ENCODE measurements at places on chromosomes 16 and 17.
A peak's percentile ranks its signal among the peaks of the same experiment; 100 is the strongest.

GRCh38 chr17:63082273-63082861 is 116.3 kb downstream of the TANC2 start:
- DNase-seq: peak; percentile 3

- no peak for DNase-seq
Measured at GRCh38 chr17:82737967-82738877, 2.8 kb downstream of the FN3K start.

DNA sequence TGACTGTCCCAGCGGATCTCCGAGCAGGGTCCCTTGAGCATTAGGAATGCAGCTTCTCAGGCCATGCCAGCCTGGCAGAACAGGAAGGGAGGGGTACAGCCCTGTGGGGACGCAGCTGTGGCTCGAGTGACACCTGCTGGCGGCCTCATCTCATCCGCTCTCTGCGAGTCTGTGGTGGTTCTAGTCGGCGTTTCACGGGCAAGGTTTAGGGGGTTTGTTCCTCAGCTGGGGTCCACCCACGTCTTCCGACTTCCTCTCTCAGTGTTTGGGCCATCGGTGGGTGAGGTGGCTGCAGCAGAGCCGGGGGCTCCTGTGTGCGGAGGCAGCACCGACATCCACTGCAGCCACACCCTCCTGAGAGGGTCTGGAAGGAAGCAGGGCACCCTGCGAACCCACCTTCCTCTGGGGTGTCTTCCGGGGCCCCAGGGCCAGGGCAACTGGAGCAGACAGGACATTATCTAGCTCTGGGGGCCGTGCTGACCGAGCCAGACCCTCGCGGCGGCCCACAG is 33.3 kb downstream of the JPH3 start:
- DNase-seq: peak; percentile 68

GRCh38 chr16:79605999-79606398 is 5.5 kb upstream of the MAF start:
- DNase-seq: no peak

DNA sequence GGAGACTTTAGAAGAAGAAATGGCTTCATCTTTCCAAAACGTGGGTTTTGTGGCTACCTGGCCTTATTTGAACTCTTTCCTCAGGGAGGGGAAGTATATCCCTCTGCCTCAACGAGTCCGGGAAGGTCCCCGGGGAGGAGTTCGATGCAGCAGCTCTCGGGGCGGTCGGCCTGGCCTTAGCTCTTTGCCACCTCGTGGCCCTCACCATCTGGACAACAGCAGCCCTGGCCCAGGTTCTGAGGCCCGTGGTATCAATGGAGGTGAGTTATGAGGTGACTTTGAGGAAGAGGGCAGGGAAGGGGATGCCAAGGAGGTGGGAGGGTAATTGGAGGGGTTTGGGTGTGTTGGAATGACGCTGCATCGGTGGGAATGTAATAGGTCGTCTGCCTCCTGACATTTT is 7.7 kb downstream of the ATXN2L start:
- no peak for DNase-seq

- peak; percentile 40 for DNase-seq
Measured at GRCh38 chr16:67936124-67936879, at the start of gene PSMB10. PSMB10 (minus strand) TSS chr16:67936850; CDS start chr16:67936749, 101 bp downstream.

- DNase-seq: no peak
Measured at GRCh38 chr16:68492543-68493411, 44.5 kb upstream of the SMPD3 start.

GRCh38 chr17:82528484-82529265 is 9.1 kb downstream of the FOXK2 start:
- DNase-seq: peak; percentile 86

GRCh38 chr16:53156516-53156915 is 101.7 kb downstream of the CHD9 start:
- no peak for DNase-seq

DNA sequence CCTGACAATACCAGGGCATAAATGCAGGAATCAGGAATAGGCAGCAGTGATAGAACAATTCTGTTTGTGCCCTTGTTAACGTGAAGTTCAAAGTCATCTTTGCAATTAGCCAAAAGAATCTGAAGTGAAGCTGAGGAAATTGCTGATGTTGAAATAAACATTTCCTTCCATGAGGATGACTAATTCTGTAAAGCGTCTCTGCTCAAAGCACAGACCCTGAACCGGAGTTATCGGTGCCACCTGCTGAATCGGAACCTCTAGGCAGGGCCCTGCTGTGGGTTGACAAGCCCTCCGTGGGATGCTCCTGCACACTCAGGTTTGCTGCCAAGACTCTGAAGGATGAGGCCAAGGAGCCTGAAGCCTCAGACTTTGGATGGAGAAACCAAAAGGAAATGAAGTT is 37.0 kb upstream of the CDH1 start:
- DNase-seq: no peak

- no peak for DNase-seq
Measured at GRCh38 chr16:86498671-86499439, 11.5 kb upstream of the FOXF1 start.

- DNase-seq: no peak
Measured at GRCh38 chr17:21248500-21248899, 4.7 kb downstream of the NATD1 start.

GRCh38 chr17:2723997-2724783 is 12.6 kb upstream of the CLUH start:
- DNase-seq: no peak

DNA sequence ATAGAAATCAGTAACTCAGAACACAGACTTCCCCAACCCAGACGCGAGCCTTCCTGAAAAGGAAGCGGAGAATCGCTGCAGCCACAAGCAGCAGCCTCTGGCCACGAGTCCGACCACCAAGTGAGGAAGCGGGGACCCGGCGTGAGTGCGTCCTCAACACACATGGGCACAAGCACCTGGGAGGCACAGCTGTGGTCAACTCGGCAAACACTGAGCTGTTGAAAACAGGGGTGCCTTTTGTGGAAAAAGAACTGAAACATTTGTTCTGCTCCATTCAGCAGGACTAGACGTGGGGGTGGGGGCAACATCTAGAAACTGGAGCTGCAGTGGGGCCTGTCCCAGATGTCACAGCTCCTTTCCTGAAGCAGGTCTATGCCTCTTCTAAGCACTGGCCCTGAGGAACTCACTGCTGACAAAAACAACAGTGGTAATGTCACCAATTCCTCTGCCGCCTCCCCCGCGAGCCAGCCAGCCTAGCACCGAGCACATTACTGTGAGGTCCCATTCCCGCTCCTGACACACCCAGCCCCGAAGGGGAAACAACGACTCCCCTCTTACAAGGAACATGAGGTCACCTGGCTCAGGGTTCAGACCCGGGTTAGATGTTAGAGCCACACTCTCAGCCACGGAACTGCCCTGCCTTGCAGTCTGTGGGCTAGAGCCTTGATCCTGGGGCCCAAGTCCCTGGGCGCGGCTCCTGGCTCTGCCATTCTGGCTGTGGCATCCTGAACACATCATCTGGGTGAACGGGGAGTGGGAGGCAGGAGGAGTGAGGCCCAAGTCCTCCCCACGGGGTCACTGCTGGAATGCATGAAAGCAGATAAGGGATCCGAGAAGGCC is 29.0 kb downstream of the KDM8 start:
- DNase-seq: no peak

DNA sequence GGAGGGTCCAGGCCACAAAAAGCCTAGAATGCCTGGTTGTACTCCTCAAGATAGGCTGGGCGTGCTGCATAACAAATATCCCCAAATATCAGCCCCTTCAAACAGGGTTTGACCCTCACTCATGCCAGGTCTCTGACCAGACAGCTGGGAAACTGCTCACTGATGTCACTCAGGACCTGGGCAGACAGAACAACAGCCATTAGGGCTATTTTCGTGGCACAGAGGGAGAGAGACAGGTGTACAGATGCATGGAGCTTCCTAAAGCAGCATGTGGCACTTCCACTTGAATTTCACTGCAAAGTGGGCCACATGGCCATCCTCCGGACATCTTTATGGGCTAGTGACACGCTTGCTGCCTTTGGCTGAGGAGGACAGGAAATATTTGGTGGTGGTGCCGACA is 73.1 kb downstream of the SREBF1 start:
- DNase-seq: no peak

GRCh38 chr16:57639172-57639887 is 10.9 kb downstream of the ADGRG1 start:
- peak; percentile 26 for DNase-seq

- peak; percentile 10 for DNase-seq
Measured at GRCh38 chr17:57121308-57122042, 36.4 kb downstream of the AKAP1 start.

- DNase-seq: peak; percentile 78
Measured at GRCh38 chr17:50026837-50027171, 29.1 kb upstream of the ITGA3 start.

DNA sequence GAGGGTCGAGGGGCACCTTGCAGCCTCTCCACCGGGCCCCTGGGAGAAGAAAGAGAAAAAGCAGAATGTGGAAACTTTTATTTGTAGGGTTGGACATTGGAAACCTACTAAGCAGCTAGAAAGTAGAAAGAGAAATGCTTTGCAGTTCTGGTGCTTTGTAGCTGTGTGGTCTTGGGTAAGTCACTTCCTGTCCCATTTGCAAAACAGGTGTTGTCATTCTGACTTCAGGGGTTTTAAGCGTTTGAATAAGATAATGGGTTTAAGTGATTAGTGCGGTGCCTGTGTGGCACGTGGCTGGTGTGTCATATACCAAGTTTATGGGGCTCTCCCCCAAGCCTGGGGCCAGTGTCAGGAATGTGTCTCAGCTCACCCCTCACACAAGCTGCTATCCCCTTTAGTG is 1.6 kb downstream of the CA4 start:
- DNase-seq: no peak

- peak; percentile 69 for DNase-seq
Measured at GRCh38 chr17:8162233-8162996, at the start of gene VAMP2. VAMP2 (minus strand) TSS chr17:8162948; CDS start chr17:8162879, 69 bp downstream.

DNA sequence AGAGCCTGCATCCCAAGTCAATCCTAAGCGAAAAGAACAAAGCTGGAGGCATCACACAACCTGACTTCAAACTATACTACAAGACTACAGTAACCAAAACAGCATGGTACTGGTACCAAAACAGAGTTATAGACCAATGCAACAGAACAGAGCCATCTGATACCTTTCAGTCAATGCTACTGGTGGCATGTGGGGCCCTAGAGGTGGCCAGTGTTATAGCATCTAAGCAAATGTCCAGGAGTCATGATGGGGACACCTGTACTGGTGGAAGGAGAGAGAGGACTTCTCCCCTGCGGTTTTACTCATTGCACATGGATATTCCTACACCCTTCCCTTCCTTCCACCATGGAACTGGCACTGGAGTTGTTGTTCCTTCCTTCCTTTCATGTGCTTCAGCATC is 6.0 kb upstream of the ASIC2 start:
- DNase-seq: no peak

DNA sequence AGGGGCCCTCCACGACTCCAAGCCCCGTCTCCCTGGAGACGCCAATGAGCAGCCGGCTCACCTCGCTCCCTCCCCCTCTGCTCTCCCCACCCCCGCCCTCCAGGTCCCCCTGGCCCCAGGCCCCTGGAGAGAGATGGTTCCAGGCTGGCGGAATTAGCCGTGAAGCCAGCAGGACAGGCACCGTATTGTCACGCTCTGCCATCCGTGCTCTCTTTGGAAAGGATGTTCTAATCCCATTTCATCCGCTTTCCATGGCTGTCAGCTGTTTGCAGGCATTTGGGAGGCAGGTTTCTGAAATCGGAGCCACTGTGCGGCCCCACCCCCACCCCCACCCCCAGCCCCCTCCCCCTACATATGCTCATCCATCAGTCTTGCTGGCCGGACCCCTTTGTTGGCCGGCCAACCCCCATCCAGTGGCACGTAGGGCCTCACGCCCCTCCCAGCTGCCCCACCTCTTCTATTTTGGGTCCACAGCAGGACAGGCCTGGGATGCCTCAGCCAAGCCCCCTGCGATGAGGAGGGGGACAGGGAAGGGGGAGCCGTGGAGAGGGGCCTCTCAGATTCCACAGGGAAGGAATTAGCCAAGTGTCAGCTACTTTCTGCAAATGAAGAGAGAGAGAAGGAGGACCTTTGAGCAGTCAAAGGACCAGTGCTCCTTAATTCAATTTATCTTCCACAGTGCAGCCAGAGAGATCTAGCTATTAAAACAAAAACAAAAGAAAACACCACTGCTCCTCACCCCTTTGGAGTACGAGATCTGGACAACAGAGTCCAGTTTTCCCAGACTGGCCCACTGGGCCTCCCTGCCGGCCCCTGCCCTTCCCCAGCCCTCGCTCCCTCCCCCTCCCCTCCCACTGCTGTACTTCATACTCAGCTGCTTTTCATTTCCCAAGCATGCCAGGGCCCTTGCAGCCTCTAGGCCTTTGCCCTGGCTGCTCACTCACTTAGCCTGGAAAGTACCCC is 30.7 kb downstream of the SDK2 start:
- no peak for DNase-seq

- no peak for DNase-seq
Measured at GRCh38 chr17:61517843-61518606, 65.8 kb downstream of the TBX4 start.

DNA sequence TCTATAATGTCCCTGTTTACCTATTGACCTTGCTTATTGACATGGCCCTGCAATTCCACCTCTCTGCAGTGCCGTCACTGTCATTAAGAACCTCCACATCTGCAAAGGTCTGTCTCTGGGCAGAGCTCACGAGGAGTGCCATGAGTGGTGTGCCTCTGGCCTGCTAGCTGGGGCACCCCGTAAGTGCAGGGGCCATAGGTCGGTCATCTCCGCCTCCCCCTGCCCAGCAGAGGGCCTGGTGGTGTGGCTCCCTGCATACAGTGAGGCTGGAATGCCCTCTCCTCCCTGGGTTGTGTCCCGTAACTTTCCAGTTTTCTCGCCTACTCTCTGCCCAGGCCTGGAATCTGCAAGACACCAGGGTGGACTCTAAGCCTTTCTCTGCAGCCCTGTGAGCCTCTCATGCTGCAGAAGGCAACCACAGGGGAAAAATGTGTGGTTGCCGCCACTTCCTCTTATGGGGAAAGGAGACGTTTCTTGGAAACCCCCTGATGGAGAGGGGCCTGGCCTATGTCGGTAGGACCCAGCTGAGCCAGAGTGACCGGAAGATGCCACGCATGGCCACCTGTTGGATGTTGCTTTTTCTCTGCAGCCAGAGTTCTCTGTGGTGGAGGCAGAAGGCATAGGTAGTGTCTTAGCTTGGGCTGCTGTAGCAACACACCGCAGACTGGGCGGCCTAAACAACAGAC is 2.7 kb upstream of the SNX20 start:
- no peak for DNase-seq

GRCh38 chr16:53449816-53450517 is 15.7 kb downstream of the RBL2 start:
- DNase-seq: no peak

- DNase-seq: no peak
Measured at GRCh38 chr16:47731252-47731651, 270.1 kb downstream of the PHKB start.

DNA sequence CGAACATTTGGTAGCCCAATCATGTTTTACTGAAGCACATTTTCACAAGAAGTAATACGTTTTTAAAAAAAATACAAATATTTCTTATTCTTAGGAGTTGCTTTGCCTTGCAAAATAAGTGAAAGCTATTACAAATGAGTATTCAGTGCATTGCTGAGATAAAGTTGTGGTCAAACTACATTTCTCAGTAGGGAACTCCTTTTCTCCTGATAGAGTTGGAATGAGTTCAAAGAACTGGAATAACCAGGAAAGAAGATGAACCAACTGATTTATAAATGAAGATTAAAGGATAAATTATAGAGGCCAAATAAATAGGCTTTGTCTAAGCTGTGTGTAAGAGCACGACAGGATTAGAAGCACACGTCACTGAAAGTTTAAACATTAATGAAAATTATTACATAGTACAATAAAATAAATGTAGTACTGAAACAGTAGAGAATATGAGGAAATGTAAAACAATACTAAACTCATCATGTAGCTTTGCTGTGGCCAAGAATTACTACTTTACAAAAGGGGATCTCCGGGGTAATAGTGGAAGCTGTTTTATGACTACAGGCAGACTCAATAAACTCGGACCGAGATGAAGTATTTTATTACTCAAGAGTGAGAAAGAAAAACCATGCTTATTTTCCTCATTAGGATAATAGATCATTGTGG is 73.6 kb downstream of the KCNJ2 start:
- no peak for DNase-seq
